ENCODE measurements at places on chromosomes 16 and 17.
A peak's percentile ranks its signal among the peaks of the same experiment; 100 is the strongest.

DNA sequence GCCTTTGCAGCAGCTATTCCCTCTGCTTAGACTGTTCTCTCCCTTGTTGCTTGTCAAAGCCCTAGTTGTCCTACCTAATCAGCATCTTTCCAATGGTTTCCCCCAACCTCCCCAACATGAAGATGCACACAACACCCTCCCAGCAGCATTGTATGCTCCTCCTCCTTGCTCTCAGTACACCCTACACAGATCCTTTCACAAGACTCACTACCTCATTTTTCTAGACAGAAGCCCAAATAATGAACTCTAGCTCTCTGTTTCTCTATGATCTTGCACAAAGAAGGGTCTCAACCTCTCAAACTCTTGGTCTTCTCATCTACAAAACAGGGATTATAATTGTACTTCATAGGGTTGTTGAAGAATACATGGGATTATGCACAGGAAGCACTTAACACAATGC is 19.4 kb downstream of the PSME3IP1 start:
- DNase-seq: no peak

DNA sequence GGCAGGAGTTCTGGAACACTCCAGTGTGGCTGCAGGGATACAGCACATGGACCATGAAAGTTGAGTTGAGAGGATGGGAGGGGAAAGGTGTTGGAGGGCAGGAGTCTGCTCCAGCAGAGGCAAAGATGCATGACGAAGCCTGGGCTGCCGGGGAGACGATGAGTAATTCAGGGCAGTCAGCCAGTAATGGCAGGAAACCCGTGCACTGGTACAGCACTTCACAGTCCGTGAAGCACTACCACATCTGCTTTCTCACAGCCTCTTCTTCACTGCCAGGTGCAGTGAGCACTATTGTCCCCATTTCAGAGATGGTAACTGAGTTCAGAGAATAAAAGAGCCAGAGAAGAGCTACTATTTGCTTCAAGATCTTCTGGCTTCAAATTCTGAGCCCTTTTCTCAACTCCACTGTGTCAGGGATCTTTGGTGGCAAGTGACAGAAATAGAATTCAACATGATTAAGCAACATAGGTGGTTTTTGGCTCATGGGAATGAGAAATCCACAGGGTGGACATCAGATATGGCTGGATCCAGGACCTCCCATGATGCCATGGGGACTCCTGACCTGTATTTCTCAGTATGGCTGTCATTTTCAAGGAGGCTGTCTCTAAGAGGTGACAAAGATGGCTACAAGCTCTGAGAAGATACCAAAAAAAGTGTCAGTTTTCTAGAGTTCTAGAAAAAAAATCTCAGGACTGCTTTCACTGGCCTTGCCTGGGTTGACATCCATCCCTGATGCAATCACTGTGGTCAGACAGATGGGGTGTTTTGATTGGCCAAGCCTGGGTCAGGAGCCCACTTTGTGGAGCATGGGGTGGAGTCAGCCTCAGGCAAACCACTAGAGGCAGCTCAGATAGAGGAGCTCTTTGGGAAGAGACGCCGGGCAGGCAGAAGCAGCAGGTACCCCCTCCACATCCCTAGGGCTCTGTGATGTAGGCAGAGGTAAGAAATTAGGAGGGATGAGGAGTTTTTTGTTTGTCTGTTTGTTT is 24.7 kb downstream of the IL21R start:
- DNase-seq: peak; percentile 79

- DNase-seq: no peak
These were observed 13.3 kb downstream of the PRSS27 start for GRCh38 chr16:2706611-2707311.

GRCh38 chr17:79826204-79826680 is 13.0 kb downstream of the CBX4 start:
- DNase-seq: peak; percentile 15

- peak; percentile 31 for DNase-seq
These were observed 178.3 kb downstream of the PRKCB start for GRCh38 chr16:24013864-24014645.

GRCh38 chr16:11554053-11554452 is 32.7 kb downstream of the LITAF start:
- DNase-seq: no peak

DNA sequence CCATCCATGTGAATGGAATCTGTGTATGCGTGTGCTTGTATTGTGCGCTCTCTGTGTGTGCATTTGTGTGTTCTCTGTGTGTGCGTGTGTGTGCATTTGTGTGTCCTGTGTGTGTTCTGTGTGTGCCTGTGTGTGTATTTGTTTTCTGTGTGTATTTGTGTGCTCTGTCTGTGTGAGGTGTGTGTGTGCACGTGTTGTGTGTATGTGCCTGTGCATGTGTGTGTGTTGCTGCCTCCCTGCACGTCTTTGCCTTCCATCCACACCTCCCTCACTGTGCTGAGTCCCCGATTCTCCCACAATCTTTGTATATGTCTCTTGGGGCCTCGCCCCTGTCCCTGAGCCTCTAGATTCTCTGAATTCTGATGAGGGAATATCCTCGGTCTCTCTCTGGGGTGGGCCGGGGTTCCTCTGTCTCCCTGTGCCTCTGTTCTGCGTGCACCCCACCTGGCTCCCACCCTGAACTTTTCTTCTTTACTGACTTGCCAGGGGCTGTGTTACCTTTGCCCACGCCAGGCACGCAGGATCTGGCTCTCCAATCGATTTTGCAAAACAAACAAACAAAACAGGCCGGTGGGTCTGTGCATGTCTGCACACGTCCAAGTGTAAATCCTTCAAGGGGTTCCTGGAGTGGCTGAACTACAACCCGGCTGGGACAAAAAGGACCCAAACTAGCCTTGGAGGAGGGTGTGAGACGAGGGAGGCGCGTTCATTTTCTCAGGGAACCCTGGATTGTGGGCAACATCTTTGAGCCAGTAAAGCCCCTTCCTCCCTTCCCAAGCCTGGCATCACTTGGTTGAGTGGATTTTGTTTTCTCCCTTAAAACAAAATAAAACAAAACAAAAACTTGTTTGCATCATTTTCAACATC is 8.1 kb upstream of the FOXF1 start:
- DNase-seq: no peak

- DNase-seq: no peak
These were observed 1066.7 kb upstream of the RBFOX1 start for GRCh38 chr16:6265968-6266367.

GRCh38 chr17:34519282-34519681 is 60.1 kb upstream of the TMEM132E start:
- DNase-seq: no peak

DNA sequence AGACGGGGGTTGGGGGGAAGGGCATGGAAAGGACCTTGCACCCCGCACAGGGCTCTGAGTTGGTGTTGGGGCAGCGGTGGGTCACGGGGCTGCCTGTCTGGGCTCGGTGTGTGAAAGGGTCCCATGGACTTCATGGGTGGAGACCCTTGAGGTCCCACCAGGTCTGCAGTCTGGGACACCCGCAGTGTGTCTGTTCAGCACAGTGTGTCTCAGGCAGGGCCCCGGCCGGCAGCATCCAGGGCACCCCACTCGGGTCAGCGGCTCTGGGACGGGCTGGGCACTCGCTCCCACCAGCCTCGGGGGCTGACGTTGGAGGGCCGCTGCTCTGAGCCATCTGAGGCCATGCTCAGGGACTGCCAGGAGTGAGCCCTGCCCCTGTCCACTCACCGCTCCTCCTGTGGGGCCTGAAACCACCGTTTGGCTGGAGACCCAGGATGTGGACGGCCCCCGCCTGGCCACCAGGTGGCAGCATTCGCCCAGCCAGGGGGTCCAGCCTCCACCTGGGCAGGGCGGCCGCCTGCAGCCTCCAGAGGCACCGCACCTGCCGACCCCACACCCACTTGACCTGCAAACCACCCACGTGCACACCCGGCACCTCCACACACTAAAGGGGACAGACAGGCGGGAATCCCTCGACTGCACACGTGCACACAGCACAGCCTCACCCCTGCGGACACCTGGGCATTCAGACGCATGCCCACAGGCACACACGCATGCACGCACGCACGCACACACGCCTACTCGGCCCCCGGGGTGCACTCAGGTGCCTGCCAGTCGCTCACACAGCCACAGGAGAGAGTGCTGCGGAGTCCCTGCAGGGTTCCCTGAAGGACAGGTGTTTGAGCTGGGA is 10.1 kb upstream of the ZFPM1 start:
- DNase-seq: peak; percentile 80

- no peak for DNase-seq
These were observed 3.8 kb downstream of the PLD2 start for GRCh38 chr17:4810696-4811290.

DNA sequence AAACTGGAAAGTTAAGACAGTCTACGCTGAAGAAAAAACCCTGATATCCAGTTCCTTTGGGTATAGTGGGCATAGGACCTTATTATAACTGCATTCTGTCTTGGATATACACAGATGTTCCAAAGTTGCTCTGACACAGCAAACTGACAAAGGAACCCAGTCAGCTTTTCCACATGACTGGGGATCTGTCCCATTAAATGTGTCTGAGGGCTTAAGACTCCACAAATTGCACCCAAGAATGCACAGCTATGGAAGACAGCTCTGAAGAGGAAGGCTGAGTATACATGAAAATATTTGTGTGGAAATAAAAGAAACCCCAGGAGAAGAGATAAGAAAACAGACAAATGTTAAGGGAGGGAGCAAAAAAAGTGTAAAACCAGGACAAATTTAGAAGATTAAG is 114.1 kb downstream of the SPAG9 start:
- DNase-seq: no peak

- DNase-seq: no peak
These were observed 12.1 kb upstream of the DHX8 start for GRCh38 chr17:43471585-43472160.

GRCh38 chr17:252456-252855 is 71.0 kb upstream of the DOC2B start:
- DNase-seq: no peak

- DNase-seq: no peak
These were observed 18.2 kb upstream of the BHLHA9 start for GRCh38 chr17:1251866-1252608.

DNA sequence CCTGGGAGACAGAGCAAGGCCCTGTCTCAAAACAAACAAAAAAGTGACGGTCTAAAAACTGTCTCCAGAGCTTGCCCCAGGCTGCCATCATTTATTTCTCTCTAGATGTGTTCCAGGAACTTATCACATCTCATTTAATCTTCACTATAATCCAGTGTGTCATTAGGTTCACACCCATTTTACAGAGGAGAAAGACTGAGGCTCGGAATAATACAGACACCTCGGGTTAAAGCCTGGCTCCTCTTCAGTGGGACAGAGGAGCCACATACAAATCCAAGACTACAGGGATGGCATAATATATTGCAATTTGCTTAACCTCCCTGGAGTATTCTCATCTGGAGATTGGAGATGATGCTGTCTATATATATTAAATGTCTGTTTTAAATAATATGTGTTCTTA is 5.9 kb downstream of the PDILT start:
- no peak for DNase-seq

DNA sequence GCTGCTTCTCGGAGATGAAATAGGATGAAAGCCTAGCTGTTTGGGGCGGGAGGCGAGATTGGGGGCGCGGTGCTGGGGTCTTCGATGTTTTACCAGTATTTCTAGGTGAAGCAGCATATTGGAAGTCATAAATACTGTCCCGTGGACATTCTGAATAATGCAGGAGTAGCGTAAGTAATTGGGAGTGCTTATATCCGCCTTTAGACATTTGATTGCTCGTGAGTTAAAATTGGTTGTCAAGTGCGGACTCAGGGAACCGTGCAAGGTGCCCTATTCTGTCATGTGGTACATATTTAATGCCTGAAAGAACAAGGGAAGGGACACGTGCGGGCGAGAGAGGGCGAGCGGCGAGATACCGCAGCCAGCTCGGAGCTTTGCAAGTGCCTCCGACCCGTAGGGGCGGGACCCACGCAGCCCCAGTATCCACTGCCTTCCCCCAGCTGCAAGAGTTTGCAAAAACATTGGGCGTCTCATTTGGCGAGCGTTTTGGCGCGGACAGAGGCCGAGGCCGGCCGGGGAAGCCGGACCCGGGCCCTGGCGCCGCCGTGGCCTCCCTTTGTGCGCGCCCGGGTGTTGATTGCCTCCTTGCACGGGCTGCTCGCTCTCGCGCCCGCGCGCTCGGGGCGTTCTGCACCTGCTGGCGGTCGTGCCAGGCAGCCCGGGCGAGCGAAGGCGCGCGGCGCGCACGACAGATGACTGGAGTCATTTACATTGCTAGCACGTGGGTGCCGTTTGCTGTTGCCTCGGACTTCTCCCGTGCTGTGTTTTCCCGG is 849.8 kb upstream of the RBFOX1 start:
- no peak for DNase-seq

DNA sequence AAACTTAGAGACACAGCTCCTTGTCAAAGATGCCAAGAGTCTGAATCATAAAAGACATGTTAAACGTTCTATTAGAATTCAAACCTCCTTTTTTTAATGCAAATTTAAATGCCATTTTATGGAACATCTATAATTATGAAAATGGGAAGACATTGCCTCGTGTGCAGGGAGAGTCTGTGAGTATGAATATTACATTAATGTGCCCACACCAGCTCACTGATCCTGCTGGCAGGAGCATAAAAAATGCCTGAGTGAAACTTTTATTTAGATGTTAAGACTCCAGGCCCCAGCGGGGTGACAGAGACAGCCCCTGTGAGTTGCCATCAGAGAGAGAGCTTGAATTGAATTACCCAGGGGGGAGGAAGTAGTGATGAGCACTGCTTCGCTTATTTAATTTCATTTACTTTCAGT is 84.8 kb downstream of the SNX11 start:
- DNase-seq: no peak

- no peak for DNase-seq
These were observed 222.3 kb downstream of the GSG1L start for GRCh38 chr16:27841061-27841801.

- DNase-seq: no peak
These were observed 32.9 kb downstream of the CPSF4L start for GRCh38 chr17:73228748-73229236.

DNA sequence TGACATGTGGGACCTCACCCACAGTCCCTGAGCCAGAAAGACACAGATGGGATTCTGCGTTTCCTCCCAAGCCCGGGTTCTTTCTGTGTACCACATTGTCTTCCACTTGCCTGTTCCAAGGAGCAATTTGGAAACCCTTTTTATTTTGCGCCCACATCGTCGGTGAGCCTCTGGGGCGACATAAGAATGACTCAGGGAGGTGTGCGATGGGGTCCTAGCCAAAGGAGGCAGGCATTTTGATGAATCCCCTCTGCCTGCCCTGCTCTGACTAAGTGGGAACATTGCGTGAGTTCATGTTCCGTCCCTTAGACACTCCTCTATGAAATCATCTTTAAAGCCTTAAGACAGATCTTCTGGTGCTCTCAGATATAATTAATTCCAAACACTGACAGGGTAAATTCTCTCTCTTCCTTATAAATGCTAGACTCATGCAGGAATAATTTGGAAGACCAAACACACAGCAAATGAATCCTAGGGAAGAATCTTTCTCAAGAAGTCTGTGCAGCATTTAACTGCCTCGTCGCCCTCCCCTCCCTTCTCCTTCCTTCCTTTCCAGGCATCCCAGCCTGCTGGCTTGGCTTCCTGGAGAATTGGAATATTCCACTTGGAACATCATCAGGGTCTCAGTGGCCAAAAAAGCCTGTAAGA is 52.7 kb upstream of the FOXF1 start:
- no peak for DNase-seq
